Fibroblast of lung (primary cell): ENCODE measurements at places on chromosomes 1 and 21. TPM values are rescaled to one million over a fixed set of nuclear protein-coding genes. Genes with fewer than 3 reads are reported as not detected.

The PLA2G2A gene
- total RNA-seq, result 0.77 TPM in 1 of 2 replicates, not detected in the other

The KIAA0319L gene
- total RNA-seq, result 38.5 and 65.4 TPM in 2 replicates

The NOS1AP gene
- under 0.01 and 0.17 TPM in 2 replicates for total RNA-seq

The SDC3 gene
- 25.9 and 32.9 TPM in 2 replicates for total RNA-seq

The PDC gene
- not detected in 2 replicates for total RNA-seq

The LYST gene
- total RNA-seq, result 38.0 and 50.2 TPM in 2 replicates

The ZBTB8B gene
- not detected in 2 replicates for total RNA-seq

The CR1 gene
- not detected in 2 replicates for total RNA-seq

The DNM3 gene
- total RNA-seq, result 1.8 and 3.6 TPM in 2 replicates

The G0S2 gene
- 79.1 and 180 TPM in 2 replicates for total RNA-seq

The WNT9A gene
- 1.0 and 5.3 TPM in 2 replicates for total RNA-seq

The SLAMF6 gene
- total RNA-seq, result not detected in 2 replicates

The SAMD11 gene
- 3.8 and 7.7 TPM in 2 replicates for total RNA-seq

The LRRIQ3 gene
- total RNA-seq, result 1.0 and 1.3 TPM in 2 replicates

The PTGFRN gene
- 1.2 and 15.4 TPM in 2 replicates for total RNA-seq

The TNFRSF18 gene
- 0.77 and 1.3 TPM in 2 replicates for total RNA-seq
